Stimulated activated CD4-positive, alpha-beta T cell treated with anti-CD3 and anti-CD28 coated beads, TNF-alpha, amount 100 ng/mL, for 4 hours (primary cell): ENCODE measurements at places on chromosomes 16 and 17.

GRCh38 chr17:29504711-29505110, 62.1 kb downstream of the ABHD15 start:
- DNase-seq = no peak

DNA sequence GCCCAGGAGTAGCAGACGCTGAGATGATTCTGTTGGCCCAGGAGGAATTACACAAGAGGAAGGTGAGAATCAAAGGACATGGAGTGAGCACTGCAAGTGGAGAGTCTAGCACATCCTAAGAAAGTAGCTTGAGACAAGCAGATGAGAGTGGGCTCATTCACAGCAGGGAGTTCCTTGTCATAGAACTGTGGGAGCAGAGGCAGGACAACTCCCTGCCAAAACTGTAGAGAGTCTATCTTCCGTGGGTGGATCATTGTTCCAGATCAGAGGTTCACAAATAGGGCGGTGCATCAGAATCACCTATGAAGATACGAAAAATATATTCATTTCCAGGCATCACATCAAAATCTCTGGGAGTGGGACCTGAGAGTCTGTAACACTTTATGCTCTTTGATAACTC, 288.9 kb upstream of the C16orf82 start:
- DNase-seq = no peak

DNA sequence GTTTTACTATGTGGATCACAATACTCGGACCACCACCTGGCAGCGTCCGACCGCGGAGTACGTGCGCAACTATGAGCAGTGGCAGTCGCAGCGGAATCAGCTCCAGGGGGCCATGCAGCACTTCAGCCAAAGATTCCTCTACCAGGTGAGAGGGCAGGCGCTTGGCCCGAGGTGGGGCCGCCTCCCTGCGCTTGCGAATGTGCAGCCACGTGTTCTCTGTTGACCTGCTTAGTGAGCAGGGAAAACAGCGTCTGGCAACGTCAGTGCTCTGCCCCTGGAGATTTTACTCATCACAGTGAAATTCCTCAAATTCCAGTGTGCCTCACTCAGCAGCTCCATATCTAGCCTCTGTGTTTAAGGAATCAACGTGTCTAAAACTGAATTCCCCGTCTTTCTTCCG, 33.4 kb upstream of the CLEC18A start:
- no peak for DNase-seq

DNA sequence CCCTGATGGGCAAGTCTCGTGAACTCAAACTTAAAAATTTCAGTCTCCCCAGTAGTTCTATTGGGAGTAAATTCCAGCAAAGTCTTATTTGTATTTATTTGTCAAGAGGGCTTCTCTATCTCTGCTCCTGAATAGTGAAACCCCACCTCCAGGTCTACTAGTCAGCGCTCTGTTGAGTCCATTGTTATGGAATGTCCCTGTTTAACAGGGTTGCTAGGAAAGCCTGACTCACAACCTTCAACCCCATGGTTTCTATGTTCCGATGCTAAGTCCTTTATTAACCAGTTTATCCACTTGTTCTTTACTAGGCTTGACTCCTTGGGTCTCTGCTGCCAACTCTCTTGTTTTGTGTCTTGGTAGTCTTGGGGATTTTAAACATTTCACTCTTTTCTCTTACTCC, 250.7 kb upstream of the MYOCD start:
- no peak for DNase-seq

DNA sequence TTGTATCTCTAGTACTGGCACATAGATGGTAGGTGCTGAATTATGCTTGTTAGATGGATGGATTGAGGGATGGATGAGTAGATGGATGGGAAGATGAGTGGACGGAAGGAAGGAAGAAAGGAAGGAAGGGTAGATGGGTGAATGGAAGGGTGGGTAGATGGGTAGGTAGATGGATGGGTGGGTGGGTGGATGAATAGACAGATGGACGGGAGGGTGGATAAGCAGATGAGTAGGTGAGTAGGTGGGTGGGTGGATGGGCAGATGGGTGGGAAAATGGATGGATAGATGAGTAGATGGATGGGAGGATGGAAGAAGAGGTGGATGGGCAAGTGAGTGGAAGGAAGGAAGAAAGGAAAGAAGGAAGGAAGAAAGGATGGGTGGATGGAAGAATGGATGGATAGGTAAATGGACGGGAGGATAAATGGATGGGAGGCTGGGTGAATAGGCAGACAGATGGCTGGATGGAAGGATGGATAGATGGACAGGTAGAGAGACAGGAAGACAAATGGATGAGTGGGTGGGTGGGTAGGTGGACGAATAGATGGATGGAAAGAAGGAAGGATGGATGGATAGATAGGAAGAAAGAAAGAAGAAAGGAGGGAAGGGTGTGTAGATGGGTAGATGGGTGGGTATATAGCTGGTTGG, 56.9 kb downstream of the MYH11 start:
- no peak for DNase-seq

DNA sequence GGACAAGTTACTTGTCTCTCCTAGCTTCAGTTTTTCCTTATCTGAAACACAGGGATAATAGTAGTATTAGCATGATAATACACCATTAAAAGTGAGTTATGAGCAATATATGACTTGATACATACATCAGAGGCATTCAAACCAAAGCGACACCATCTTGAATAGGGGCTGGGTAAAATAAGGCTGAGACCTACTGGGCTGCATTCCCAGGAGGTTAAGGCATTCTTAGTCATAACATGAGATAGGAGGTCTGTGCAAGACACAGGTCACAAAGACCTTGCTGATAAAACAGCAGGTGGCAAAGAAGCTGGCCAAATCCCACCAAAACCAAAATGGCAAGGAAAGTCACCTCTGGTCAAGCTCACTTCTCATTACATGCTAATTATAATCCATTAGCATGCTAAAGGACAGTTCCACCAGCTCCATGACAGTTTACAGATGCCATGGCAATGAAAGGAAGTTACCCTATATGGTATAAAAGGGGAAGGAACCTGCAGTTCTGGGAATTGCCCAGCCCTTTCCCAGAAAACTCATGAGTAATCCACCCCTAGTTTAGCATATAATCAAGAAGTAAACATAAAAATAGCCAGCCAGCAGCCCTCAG, 37.2 kb upstream of the HS3ST3A1 start:
- no peak for DNase-seq

- DNase-seq = no peak
Measured at GRCh38 chr17:77496831-77497577, 356.2 kb downstream of the SEC14L1 start.

GRCh38 chr17:537133-537532, 177.5 kb downstream of the VPS53 start:
- no peak for DNase-seq

DNA sequence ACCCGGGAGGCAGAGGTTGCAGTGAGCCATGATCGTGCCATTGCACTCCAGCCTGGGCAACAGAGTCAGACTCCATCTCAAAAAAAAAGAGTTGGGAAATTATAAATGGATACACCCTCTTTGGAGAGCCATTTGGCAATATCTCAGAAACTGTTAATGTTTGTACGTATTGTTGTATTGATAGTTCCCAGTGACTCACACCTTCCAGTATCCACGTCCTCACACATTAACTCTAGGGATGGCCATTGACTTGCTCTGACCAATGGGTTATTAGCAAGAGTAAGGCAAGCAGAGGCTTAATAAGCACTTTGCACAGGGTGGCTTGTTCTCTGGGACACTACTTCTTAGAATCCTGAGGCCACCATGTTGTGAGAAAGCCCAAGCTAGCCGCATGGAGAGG, 107.6 kb upstream of the LHX1 start:
- no peak for DNase-seq

- DNase-seq = no peak
Measured at GRCh38 chr17:28363186-28363585, 1.8 kb downstream of the SEBOX start.

GRCh38 chr16:22189473-22190080, 16.5 kb upstream of the EEF2K start:
- no peak for DNase-seq

GRCh38 chr17:73480740-73481139, 163.5 kb downstream of the SDK2 start:
- no peak for DNase-seq

DNA sequence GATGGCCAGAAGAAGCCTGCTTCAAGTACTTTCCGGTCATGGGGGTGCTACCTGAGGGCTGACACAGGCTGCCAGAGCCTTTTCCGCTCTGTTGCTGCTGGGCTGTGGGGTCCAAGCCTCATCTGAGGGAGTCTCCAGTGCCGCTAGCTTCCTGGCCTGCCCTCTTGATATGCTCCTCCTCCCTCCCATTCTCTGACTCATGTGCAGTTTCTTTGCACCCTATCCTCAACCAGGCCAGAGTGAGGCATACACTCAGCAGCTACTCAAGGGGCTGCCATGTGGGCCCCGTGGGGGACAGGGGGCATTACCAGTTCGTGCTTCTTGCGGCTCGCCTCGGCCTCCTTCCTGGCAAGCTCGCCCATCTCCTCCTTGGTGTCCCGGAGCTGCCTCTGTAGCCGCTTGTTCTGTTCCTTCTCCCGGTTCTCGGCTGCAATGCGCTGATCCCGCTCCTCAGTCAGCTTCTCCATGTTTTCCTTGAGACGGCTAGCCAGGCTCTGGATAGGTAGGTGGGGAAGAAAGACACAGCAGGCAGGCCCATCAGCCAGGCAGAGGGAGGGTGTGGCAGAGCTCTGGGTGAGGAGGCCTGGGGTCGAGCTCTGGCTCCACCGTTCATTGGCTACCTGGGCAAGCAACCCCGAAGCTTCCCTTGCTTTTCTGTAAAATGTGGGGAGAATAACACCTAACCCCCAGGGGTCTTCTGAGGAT, 43.8 kb downstream of the PIPOX start:
- no peak for DNase-seq

DNA sequence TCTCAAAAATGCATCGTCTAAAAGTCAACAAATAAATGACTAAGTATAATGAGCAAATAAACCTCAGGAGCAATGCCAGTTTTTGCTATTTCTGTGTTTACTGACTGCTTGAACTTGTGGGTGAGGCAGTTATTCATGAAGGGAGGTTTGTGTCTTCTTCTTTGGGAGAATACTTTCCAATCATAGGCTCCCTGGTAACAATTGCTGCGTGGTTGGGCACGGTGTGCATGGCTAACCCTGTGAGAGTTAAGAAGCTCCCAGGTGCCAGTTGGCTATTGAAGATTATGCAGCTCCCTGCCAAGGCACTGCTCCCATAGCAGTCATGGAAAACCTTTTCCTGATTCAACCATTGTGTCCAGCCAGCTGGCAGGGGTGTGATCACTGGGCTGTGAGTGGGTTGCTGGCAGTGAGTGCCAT, 775.9 kb upstream of the GOT2 start:
- DNase-seq = no peak

DNA sequence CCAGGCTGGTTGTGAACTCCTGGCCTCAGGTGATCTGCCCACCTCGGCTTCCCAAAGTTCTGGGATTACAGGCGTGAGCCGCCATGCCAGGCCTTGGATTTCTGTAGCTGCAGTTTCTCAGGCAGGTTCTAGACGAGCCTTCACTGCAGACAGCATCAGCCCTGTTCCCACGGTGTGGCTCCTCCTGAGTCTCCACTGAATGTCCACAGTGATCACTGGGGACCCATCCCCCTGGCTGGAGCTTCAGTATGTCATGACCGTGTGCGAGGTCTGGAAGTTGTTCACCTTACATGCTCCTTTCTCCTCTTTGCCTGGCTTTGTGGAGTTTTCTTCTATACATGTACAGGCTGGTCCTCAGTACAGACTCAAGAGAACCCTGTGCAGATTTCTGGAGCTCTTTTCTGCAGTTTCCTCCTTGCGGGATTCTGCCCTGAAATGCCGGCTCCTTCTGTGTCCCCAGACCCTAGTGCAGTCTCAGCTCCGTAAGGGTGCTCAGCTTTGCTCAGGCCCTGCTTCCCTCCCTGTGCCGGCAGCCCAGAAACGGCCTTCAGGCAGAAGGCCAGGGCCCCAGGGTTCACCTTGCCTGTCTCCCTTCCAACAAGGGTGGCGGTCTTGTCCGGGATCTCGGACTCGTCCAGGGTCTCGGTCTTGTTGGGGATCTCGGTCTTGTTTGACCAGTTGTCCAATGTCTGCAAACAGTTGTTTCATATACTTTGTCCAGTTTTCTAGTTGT, 14.3 kb upstream of the FASN start:
- no peak for DNase-seq

DNA sequence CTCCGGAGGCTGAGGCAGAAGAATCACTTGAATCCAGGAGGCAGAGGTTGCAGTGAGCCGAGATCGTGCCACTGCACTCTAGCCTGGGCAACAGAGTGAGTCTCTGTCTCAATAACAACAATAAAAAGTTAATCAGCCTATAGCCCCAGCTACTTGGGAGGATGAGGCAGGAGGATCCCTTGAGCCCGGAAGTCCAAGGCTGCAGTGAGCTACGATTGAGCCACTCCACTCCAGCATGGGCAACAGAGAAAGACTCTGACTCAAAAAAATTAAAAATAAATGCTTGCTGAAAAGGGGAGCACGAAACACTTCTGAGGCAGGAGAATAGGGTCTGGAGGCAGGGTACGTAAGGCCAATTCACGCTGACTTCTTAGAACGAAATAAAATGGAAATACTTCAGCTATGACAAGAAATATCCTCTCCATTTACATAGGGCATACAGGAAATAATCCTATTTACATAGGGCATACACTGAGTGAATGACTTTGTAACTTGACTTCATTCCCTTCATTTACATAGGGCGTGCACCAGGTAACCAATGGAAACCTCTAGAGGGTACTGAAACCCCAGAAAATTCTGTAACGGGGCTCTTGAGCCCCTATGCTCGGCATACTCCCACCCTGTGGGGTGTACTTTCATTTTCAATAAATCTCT, 3.2 kb upstream of the PRPSAP1 start:
- DNase-seq = no peak

DNA sequence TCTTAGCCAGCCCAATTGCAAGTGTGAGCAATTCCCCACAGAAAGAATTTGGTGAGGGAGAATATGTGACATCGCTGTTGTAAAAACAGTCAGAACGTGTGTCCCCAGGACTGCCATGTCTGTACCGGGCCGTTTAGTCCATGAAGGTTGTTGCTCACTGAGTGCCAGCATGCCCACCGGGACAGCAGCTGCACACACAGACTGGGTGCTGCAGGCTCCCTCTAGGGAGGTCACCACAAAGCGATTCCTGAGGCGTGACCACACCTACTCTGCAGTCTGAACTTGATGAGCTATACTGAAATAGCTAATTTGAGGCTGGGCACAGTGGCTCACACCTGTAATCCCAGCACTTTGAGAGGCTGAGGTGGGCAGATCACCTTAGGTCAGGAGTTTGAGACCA, 44.1 kb upstream of the ADORA2B start:
- DNase-seq = no peak

DNA sequence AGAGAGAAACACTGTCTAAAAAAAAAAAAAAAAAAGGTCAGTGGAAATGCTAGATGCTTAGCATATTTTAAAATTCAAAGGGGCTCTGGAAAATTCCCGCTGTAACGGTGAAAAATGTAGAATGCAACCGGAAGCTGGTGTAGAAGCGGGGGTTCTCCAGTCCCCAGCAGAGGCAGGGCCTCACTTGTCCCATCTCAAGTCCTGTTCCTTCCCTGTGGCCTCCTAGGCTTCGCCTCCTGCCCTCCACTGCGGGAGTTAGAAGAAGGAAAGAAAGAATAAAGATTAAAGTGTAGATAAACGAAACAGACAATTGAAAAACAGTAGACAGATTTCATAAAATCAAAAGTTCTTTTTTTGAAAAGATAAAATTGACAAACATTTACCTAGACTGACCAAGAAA, 14.8 kb upstream of the ZNF287 start:
- DNase-seq = no peak
